Hematopoietic multipotent progenitor cell treated with erythropoietin and hydrocortisone succinate and interleukin-3 and kit ligand, for 4 days (in vitro differentiated cells): ENCODE measurements at places on chromosomes 2 and 18.
A peak's percentile ranks its signal among the peaks of the same experiment; 100 is the strongest.

DNA sequence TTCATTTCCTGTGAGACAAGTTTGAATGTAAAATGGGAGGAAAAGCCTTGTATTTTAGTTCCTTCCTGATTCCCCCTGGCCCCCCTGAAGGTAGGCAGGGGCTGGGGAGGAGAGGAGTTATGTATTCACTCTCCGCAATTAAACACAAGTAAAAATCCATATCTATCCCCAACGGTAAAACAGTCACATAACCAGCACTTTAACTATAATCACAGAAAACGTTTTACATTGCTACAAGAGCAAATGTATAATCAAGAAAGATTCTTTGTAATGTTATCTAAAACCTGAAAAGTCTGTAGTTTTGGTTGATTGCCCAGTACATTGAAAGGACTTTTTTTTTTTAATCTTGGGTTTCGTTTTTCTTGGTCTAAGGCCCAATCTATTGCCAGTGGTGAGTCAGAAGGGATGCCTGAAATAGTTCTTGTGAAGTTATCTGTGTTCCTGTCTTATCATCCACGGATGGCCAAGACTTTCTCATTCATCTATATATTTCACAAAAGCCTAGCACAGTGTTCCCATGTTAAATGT lies 34.5 kb upstream of the CCNYL1 start:
- peak; percentile 60 for DNase-seq

DNA sequence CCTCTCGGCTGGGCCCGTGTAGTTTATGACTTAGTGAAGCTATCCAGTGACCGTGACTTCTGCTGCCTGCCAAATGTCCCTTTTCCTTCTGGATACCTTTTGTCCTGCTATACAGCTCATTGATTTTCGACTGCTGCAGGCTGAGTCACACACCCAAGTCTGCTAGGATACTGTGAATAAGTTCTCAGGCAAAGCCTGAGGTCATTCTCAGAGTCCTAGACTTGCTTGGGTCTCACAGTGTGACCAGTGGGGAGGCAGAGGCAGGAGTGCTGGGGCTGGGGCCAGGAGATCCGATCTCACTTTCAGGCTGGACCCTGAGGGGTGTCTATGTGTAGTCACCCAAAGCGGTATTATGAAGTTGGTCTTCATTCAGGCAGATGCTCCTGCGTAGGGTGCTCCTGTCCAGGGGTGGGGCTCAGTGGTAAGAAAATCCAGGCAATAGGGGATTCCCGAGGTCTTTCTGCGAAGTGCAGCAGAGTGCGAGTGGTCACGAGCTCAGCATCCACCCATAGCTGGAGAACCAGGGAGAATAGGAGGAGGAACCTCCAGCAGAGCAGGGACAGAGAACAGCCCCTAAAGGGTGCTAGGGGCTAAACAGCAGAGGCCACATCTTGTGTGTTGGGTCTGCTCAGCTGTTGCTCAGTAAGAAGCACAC lies 268.6 kb upstream of the NCKAP5 start:
- no peak for DNase-seq

- no peak for DNase-seq
Observed at GRCh38 chr18:31482051-31482450, 15.9 kb upstream of the DSG2 start.

- no peak for DNase-seq
Observed at GRCh38 chr18:31617031-31617717, 25.5 kb downstream of the TTR start.

- peak; percentile 56 for DNase-seq
Observed at GRCh38 chr2:201185863-201186262, 2.9 kb downstream of the CASP10 start.

DNA sequence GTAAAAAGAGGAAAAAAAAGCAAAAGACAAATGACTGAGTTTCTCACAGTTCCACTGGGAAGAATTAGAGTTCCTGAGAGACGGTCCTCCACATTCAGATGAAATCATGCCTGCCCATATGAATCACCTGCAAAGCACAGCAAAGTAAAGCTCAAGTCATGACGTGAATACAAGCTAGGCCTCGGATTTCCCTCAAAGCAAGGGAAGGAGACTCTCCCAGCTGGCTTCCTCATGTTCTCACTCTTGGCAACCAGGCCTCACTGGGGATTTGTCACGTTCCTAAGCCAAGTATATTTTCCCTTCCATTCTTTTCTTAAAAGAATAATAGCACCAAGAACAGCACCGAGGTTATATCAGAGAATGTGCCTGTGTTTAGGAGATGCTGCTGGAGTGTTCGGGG lies 47.0 kb downstream of the CYP27C1 start:
- no peak for DNase-seq

- DNase-seq = no peak
Observed at GRCh38 chr2:113284476-113284875, 5.8 kb upstream of the PAX8 start.

GRCh38 chr2:124623560-124623959 lies 598.5 kb downstream of the CNTNAP5 start:
- no peak for DNase-seq

DNA sequence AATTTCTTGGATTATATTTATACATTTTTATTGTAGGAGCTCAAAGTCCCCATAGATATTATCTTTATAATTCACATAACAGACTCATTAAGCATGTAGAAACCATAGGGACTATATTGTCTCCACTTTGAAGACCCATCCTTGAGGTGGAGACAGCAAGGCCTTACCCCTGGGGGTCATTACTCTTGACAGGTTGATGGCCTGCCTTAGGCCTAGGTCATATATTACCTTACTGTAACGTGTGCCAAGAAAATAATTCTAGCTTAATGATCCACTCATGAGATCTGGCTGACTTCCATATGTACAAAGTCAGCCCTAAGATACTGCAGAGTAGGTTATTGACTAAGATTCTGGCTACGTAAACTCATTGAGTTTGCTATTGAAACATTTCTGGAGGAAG lies 65.4 kb upstream of the GLS start:
- no peak for DNase-seq

- no peak for DNase-seq
Observed at GRCh38 chr2:26818255-26818654, 29.7 kb upstream of the DPYSL5 start.

GRCh38 chr2:8149985-8150539 lies 531.8 kb upstream of the ID2 start:
- no peak for DNase-seq

DNA sequence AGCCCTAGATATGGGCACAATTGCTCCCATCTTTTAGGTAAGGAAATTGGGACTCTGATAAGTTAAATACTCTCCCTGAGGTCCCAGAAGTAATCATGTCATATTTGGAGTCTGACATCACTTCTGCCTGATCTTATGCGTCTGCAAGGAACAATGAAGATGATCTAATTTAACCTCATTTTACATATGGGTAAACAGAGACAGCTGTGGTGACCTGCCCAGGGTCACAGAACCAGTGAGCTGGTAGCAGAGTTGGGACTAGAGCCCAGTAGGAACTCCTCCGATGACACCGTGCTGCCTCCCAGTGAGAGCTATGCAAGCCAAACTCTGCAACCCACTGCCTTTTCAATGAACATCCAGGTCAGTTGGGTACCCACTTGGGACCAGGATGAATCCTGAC lies 17.8 kb downstream of the CTAGE1 start:
- DNase-seq = no peak

GRCh38 chr2:214261683-214262082 lies 149.2 kb upstream of the VWC2L start:
- no peak for DNase-seq

DNA sequence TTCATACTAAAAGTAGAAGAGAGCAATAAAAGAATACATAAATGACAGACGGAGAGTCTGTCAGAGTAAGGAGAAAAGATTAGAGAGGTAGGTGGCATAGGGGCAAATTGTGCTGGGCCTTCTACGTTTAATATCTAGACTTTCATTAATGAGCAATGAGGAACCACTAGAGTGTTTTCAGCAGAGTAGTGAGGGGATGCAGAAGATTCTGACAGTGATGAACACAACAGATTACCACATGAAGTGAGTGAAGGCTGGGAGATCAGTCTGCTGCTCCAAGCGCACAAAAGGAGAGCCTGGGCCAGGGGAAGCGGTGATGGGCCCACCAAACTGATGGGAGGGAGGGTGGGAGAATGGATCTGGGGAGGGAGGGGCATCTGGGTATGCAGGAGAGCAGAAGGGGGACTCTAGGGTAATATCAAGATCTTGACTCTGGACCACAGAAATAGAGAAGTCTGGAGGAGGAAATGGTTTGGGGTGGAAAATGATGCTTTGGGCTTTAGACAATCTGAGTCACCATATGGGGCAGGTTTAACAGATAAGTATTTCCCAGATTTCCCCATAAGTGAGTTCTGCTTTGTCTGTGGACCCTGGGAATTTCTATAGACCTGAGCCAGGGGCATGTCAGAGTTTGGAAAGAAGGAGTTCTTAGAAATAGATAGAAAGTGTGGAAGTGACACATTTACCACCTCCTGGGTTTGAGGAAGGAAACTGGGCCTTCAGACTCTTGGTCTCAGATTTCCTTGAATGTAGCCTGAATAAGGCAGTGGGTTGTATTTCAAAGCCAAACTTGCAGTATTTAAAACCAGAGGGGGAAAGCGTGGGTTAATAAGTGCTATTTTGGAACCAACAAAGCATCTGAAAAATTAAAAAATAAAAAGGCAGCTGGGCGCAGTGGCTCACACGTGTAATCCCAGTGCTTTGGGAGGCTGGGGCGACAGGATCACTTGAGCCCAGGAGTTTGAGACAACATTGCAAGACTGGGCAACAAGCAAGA lies 15.0 kb upstream of the IL1A start:
- peak; percentile 82 for DNase-seq

DNA sequence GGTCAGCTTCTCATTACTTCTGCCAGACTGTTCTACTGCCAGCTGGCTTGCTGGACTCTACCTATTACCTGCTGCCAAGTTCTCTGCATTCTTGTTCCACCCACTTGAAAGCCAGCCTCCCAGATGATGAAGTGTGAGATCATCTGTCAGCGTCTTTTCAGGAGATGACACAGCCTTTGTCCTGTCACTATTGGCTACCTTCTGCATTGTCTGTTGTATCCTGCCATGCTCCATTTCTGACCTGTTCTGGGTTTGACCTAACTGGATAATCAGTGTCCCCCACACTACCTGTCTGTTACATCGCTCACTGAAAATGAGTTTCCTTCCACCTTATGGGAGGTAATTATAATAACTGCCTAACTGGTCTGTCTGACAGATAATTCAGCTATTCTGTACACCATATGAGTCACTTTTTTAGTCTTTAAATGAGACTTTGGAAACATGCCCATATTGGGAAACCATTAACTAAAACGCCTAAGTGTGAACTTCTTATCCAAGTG lies 520.6 kb downstream of the METTL4 start:
- DNase-seq = no peak

GRCh38 chr2:106963893-106964292 lies 77.9 kb upstream of the ST6GAL2 start:
- no peak for DNase-seq

GRCh38 chr2:200617156-200618053 lies 31.6 kb downstream of the AOX1 start:
- DNase-seq = no peak

- peak; percentile 1 for DNase-seq
Observed at GRCh38 chr2:204650611-204651010, 105.3 kb downstream of the PARD3B start.

GRCh38 chr2:100855606-100856005 lies 35.7 kb downstream of the NPAS2 start:
- no peak for DNase-seq

GRCh38 chr2:63023444-63023843 lies 27.2 kb upstream of the OTX1 start:
- DNase-seq = peak; percentile 79

GRCh38 chr2:193946806-193947205 lies 1710.2 kb upstream of the SLC39A10 start:
- no peak for DNase-seq

GRCh38 chr2:112031473-112032223 lies 23.4 kb upstream of the TMEM87B start:
- DNase-seq = no peak

DNA sequence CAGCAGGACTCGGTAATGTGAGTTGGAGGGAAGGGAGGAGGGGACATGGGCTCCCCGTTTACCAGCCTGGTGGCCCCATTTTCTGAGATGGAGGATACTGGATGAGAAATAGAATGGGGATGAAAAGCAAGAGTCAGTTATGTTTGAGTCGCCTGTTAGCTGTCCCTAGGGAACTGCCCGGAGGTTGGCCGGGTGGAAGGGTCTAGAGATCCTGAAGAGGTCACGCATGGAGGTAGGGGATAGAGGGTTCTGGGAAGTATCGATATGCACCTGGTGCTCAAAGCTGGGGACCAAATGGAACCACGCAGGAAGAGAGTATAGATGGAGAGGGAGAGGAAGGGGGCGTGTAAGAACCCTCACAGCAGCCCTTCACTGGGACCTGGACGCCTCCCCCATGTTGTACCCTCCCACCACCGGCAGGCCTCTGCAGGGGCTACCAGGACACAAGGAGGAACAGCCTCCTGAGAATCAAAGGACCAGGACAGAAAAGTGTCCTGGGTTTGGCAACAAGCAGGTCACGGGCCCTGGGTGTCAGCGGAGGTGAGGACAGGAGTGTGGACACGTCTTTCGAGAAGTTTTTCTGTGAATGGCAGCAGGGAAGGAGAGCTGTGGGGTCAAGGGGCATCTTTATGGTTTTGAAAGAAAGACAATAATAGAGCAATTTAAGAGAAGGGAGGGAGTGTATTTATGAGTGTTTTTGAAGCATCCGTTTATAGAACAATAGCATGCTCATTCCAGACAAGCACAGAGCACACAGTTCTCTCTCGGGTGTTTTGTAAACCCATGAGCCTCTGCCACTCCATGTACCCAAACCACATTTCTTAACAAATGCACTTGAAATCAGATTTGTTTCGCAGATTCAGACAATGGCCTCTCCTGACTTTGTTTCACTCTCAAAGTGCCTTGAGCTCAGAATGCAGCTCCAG lies 132.2 kb downstream of the SMAD7 start:
- DNase-seq = no peak

- peak; percentile 69 for DNase-seq
Observed at GRCh38 chr2:86216575-86217555, 17.6 kb downstream of the MRPL35 start.

DNA sequence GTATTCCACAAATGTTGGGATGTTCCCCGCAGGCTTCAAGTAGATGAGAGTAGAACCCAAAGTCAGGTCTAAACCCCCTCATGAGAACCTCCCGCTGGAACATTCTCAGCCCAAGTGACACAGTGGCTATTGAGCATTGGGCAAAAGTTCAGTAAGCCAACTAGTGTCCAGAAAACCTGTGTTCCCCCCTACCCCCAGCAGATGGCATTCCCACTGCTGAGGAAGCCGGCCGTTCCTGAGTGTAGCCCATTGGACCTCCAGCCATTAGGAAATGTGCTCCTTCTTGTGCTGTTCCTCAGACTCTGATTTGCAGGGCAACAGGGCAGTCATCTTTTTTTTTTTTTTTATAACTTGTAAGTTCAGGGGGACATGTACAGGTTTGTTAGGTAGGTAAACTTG lies 152.1 kb downstream of the NCK2 start:
- no peak for DNase-seq

DNA sequence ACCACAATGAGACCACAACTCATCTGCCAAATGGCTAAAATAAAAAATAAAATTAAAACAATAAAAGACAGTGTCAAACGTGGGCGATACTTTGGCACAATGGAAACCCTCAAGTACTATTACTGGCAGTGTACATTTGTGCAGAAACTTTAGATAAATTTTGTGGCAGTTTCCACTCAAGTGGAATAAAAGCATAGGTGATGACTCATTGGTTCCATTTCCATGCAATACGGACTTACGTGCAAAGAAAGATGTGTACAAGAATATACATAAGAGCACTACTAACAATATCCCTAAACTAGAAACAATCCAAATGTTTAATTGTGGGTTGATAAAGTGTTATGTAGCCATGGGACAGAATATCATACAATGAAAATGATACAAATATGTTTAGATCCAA lies 259.0 kb upstream of the HNMT start:
- no peak for DNase-seq
